ENCODE measurements at places on chromosomes 6 and 20. TPM values are rescaled to one million over a fixed set of nuclear protein-coding genes. Genes with fewer than 3 reads are reported as not detected.
A peak's percentile ranks its signal among the peaks of the same experiment; 100 is the strongest.

GRCh38 chr6:161701056-161701455 is 427.2 kb upstream of the AGPAT4 start:
- no peak for DNase-seq

- DNase-seq: no peak
Measured at GRCh38 chr20:44728801-44729443, 13.8 kb downstream of the CCN5 start.

DNA sequence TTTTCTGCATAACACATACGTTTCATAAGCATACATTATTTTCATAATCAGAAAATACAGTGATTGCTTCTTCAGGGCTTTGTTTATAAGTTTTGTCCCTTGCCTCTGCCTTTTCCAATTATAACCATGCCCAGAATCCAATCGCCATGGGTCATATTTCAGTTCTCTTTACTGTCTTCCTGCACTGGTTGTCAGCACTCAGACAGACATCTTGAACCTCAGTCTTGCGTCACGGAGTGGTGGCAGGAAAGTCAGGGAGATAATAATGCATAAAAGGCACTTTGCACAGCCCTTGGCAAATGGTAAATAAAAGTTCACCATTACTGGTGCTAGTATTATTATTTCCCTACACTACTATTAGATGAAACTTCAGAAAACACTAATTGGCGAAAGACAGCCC is 7.2 kb downstream of the KIF16B start:
- no peak for DNase-seq

DNA sequence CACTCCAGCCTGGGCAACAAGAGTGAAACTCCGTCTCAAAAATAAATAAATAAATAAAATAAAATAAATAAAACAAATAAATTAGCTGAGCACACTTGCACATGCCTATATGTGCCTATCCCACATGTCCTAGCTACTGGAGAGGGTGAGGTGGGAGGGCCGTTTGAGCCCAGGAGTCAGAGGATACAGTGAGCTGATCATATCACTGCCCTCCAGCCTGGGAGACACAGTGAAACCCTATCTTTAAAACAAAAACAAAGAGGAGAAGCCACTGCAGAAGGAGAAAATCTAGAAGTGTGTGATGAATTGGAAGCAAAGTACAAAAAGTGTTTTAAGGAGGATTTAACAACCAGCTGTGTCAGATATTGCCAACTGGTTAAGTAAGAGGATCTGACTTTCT is 728.4 kb downstream of the PTPRT start:
- peak; percentile 40 for DNase-seq

GRCh38 chr6:33672808-33673207 is 38.7 kb downstream of the UQCC2 start:
- DNase-seq: no peak

DNA sequence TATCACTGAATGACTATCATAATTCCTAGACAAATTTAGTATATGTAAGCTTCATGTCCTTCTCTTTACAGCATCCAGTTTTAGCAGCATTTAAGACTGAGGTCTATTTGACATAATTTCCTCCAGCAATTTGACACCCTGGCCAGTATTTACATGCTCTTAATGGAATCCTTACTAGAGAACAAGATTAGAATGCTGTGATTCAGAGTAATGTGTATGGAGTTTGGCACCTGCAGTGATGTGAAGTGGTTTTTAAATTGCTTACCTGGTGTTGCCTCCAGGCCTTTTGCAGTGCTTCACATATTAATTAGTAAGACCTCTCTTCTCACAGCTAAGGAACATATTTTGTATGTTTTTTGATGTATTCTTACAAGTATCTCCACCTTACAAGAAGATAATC is 9.8 kb downstream of the NKX2-4 start:
- DNase-seq: no peak

- DNase-seq: no peak
Measured at GRCh38 chr20:1307171-1307570, 21.8 kb downstream of the SDCBP2 start.

DNA sequence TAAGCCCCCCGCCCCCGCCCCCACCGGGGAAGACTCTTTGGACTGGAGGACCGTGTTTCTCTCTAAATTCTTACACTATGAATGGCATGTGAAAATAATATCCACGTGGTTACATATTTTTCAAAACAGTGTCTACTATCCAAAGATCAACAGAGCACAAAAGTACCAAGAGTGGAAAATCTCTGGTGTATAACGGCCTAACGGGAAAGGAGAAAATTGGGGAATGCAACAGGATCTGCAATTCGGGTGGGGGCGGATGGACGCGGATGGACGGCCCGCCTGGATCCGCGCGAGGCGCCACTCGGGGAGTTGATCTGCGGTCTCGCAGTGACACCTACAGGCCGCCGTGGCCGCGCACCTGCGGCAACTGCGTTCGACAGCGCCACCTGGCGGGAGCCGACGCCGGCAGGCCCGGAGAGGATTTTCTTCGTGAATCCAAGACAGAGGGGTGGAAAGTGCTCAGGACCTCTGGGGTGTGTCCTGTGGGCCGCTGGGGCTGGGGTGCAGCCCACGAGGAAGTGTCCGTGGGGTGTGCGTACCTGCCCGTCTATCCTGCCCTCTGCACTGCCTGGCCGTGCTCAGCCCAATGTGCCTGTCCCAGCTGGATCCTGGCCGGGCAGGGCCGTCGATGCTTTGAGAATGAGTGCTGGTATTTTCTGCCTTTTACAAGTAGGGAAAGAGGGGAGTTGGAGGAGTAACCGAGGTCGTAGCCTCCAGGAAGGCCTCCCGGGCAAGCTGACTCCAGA is 18.6 kb downstream of the ANKRD60 start:
- peak; percentile 56 for DNase-seq

- DNase-seq: no peak
Measured at GRCh38 chr6:24547243-24547642, 52.5 kb downstream of the ALDH5A1 start.

GRCh38 chr20:57835588-57836455 is 126.0 kb upstream of the PMEPA1 start:
- no peak for DNase-seq

GRCh38 chr6:43702534-43703440 is 15.2 kb upstream of the MRPS18A start:
- DNase-seq: peak; percentile 89

GRCh38 chr6:46648869-46649492 is 3.6 kb downstream of the CYP39A1 start:
- no peak for DNase-seq

GRCh38 chr6:3318226-3318625 is 59.5 kb downstream of the PSMG4 start:
- DNase-seq: no peak

Gene MUC22
- polyA plus RNA-seq: not detected

Gene MYT1
- polyA plus RNA-seq: 0.42 TPM

Gene ULBP3
- polyA plus RNA-seq: 10.8 TPM

Gene KHDC1
- 7.9 TPM for polyA plus RNA-seq

Gene GNL1
- polyA plus RNA-seq: 98.3 TPM

Gene SOX4
- polyA plus RNA-seq: 144 TPM

Gene TP53RK
- 18.2 TPM for polyA plus RNA-seq

Gene MCM8
- polyA plus RNA-seq: 15.6 TPM
